ENCODE measurements at places on chromosomes 7 and 10. TPM values are rescaled to one million over a fixed set of nuclear protein-coding genes. Genes with fewer than 3 reads are reported as not detected.

Gene NPSR1
- not detected for total RNA-seq

Gene TLL2
- not detected for total RNA-seq

Gene WEE2
- not detected for total RNA-seq

Gene NPC1L1
- not detected for total RNA-seq

Gene CLRN3
- total RNA-seq, result not detected

Gene ZP3
- total RNA-seq, result 6.7 TPM

Gene PALD1
- 0.28 TPM for total RNA-seq

Gene PIP
- total RNA-seq, result not detected

Gene HDAC9
- 0.13 TPM for total RNA-seq

Gene UNCX
- not detected for total RNA-seq

Gene KLF14
- not detected for total RNA-seq

Gene STRIP2
- 10.7 TPM for total RNA-seq
